Fibroblast of the aortic adventitia (primary cell): ENCODE measurements at places on chromosomes 6 and 20. TPM values are rescaled to one million over a fixed set of nuclear protein-coding genes. Genes with fewer than 3 reads are reported as not detected.

- no peak for DNase-seq
These were observed 62.1 kb downstream of the NOL4L start for GRCh38 chr20:32522776-32523612.

DNA sequence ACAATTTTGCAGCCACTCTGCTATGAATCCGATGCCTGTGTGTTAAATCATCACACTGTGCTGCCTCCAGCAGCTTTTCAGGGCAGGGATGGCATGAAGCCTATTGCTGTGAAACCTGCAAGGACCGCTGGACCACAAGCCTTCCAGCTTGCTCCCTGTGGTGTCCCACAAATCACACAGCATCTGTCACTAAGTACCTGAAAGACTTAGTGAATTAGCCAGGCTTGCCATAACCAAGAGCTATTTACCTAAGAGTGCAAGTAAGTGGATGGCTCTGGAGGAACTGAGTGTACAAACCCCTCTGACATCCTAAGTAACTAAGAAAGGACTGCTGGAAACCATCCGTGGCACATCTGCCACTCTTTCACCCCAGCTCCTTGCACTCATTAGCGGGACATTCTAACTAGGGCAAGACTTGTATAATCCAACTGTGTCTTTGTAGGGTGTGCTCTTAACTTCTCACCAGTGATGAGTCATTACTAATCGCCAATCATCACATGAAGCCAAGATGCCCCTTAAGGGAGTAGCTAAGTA lies 34.7 kb downstream of the FOXQ1 start:
- DNase-seq = peak; percentile 54

DNA sequence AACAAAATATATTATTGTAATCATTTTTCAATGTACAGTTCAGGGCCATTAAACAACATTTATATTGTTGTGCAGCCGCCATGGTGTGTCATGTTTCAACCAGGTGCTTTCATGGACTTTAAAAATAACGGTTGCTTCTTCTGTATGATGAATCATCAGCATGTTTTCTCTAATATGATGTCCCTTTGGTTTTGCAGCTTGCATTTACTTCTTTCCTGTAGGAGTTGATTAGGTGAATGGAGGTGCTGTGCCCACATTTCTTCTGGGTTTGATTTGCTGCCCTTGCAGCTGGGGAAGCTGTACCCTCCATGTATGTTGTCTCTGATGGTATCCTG lies 54.9 kb upstream of the TULP4 start:
- DNase-seq = no peak

DNA sequence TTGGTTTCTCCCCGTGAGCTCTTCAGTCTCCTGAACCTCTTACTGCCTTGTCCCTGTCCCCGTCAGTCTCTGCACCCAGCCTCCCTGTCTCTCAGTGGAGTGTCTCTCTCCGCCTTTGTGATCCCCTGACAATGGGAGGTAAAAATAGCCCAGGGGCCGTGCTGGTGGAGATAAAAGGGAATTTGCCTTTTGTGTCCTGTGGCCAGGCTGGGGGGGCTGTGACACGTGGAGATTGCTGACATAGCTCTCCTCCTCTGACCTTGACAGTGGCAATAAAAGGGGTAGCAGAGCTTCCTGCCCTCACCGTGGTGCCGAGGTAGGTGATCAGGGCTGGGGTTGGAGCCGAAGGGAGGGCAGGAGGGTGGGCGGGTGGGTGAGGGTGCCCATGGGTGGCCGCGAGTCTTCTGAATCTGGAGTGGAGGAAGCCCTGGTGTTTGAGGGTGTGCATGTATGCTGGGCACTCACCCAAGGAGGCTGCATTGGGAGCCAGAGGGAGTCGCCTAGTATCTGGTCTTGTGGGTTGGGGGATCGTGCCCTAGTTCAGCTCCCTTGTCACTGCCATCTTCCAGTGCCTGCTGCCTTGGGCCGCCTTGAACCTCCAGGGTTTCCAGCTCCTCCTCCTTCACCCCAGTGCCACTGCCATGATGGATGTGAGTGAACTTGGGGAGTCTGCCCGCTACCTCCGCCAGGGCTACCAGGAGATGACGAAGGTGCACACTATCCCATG lies 21.9 kb downstream of the MYH7B start:
- no peak for DNase-seq

DNA sequence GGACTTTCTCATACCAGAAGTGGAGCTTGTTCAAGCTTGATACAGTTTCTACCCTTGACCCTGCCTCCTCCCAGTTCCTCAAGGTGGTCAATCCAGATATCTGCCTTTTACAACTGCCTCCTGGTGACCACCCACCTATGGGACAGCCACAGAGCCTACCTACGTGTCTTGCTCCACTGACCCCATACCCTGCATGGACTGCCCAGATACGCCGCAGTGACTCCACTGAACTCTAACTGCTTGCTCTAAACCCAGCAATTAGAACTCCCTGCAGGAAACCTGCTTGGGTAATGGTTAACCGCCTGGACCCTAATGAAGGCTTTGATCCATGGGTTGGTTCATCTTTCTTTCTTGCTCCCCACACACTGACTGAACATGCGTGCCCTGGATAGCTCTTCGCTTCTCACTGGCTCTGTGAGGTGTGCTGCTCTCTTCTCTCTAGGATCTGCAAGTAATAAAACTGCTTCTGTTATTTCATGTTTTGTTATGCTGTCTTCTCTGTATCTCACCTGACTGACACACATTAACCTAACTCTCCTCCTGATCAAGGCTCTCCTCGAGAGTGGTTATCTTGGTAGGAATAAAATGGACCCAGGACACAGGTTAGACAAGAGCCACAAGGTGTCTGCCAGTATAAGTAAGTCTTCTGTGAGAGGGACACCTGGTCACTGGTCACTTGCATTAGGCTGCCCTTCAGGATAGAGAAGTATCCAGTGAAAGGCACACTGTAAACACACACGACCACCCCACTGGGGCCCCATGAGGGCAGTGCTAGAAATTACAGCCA lies 79.2 kb downstream of the CHD6 start:
- DNase-seq = no peak

DNA sequence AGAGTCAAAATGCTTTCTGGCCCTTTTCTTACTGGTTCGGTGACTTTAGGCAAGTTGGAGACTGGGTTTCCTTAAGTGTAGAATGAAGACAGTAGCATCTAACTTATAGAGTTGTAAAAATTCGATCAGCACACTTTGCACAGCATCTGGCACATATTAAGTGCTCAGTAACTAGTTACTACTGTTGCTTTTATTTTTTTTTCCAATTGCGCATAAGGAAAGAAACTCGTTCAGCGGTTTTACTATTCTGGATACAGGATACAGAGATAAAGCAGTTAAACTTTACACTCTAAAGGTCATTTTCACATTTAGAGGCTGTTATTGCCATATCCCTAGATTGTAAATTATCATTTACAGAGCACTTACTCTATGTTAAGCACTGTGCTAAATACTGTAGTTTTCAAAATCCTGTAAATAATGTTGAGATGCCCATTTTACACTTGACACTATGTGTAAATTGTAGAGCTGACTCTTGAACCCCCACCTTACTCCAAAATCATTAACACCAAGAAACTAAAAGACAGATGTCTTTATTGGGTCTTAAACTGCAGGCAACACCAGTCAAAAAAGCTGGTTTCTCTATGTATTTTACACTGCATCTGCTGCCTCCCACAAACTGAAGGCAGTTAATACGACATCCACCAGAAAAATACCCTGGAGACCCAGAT lies 886 bp downstream of the ROMO1 start:
- DNase-seq = no peak

DNA sequence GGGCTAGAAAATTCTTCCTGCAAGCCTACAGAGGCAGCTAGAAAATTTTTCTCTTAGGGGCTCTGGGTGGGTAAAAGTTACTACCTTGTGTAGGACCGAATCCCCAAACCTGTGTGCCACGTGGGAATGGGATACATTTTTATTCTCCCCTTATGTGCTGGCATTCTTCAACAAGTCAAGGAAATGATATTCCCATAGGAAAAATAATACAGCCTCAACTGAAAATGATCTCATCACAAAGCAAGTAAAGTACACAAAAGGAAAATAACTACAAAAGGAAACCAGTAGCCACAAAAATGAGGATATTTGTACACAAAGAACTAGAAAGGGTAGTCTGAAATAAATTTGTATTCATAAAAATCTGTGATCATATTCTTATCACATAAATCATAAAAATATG lies 298.1 kb downstream of the LAMA2 start:
- DNase-seq = no peak

GRCh38 chr20:46350201-46350985 lies 42.1 kb upstream of the CDH22 start:
- peak; percentile 83 for DNase-seq

GRCh38 chr6:47308552-47309290 lies 984 bp downstream of the TNFRSF21 start:
- DNase-seq = peak; percentile 35

GRCh38 chr20:46093531-46093930 lies 3.8 kb upstream of the NCOA5 start:
- DNase-seq = no peak

GRCh38 chr20:63837479-63837878 lies 6.4 kb upstream of the ZBTB46 start:
- DNase-seq = no peak

- DNase-seq = no peak
These were observed 33.2 kb downstream of the ADGRF5 start for GRCh38 chr6:46888578-46888977.

GRCh38 chr6:122735582-122735981 lies 43.9 kb upstream of the FABP7 start:
- DNase-seq = no peak

DNA sequence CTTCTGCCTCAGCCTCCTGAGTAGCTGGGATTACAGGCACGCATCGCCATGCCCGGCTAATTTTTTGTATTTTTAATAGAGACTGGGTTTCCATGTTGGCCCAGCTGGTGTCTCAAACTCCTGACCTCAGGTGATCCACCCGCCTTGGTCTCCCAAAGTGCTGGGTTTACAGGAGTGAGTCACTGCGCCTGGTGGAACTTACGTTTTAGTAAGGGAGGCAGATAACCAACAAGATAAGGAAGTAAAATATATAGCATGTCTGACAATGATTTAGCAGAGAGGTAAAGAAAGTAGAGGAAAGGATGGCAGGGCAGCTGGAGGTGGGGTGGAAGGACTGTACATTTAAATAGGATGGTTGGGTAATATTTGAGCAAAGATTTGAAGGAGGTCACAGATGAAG lies 12.8 kb upstream of the MYMX start:
- no peak for DNase-seq

GRCh38 chr6:121694389-121694788 lies 258.9 kb downstream of the GJA1 start:
- DNase-seq = no peak

GRCh38 chr20:35653893-35654292 lies 10.8 kb downstream of the CPNE1 start:
- no peak for DNase-seq

DNA sequence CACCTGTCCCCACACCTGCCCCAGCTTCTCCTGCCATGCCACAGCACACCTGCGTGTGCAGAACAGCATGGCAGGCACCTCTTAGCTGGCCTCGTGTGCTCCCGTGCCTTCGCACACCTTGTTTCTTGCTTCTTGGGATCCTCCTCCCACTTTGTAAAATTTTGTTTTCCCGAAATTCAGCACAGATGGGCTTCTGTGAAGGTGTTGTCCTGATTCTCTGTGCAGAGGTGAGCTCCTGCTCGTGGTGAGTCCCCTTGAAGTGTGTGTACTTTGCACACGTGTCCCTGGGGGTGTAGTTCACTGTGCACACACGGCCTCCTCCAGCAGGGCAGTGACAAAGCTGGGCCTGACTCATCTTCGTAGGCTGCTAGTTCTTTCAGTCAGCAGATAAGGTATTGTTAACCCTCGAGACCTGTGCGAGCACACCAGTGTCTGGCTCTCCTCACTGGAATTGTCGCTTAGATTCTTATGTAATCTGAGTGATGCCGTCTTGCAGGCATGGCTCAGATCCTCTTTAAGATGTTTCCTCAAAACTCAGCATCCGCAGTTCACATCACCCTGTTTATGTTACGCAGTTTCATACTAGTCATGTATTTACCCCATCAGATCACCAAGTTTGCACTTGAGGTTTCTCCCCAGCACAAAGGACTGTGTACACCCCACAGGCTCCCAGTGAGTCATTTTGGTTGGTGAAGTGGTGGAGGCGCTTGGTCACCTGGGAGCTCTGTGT lies 77.7 kb downstream of the CDYL start:
- no peak for DNase-seq

DNA sequence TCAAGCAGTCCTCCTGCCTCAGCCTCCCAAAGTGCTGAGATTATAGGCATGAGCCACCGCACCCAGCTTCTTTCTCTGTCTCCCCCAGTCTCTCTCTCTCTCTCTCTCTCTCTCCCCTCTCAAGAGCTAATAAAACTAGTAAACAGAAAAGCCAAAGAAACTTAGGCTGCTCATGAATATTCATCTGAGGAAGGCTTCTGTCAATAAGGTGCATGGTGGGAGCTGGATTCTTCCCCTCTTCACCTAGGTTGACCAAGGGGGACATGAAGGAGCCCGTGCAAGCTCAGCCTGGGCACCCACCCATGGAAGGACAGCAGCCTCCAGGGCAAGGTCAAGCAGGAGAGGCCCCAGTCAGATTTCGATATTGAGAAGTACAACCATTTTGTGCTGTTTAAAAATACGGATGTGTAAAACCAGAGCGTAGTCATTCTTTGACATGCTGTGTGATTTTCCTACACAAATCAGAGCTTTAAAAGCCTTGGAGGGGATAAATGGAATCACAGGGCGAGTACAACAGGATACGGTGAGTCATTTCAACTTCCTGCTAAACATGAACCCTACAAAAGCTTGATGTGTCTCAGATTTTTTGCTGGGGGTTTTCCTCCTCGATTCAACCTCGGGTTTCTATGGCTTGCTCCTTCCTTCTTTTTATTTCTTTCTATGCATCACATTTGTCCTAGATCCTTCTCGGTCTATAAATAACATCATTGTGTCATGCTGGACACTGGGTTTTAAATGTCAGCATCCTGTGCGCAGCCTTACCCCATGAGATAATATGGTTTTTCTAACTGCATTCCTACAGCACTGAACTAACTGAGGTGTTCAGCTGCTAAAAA lies 368.9 kb upstream of the JARID2 start:
- peak; percentile 78 for DNase-seq

GRCh38 chr20:56400001-56400640 lies 7.7 kb downstream of the CSTF1 start:
- DNase-seq = peak; percentile 92

GRCh38 chr6:117601811-117602150 lies 530 bp downstream of the GOPC start:
- DNase-seq = no peak

- no peak for DNase-seq
These were observed 6.7 kb upstream of the SLC4A11 start for GRCh38 chr20:3245711-3246110.

The TRPC4AP gene
- 53.0 and 91.7 TPM in 2 replicates for total RNA-seq

The ABRACL gene
- 15.8 and 32.2 TPM in 2 replicates for total RNA-seq

The BMP2 gene
- total RNA-seq = 10.6 and 12.3 TPM in 2 replicates

The SLC35D3 gene
- total RNA-seq = not detected in 2 replicates

The PLN gene
- total RNA-seq = 0.27 and 0.98 TPM in 2 replicates

The CGA gene
- total RNA-seq = not detected in 2 replicates

The RCAN2 gene
- 8.0 and 14.9 TPM in 2 replicates for total RNA-seq
